Neural progenitor cell (in vitro differentiated cells): ENCODE measurements at places on chromosomes 3 and 15. TPM values are rescaled to one million over a fixed set of nuclear protein-coding genes. Genes with fewer than 3 reads are reported as not detected.
A peak's percentile ranks its signal among the peaks of the same experiment; 100 is the strongest.

DNA sequence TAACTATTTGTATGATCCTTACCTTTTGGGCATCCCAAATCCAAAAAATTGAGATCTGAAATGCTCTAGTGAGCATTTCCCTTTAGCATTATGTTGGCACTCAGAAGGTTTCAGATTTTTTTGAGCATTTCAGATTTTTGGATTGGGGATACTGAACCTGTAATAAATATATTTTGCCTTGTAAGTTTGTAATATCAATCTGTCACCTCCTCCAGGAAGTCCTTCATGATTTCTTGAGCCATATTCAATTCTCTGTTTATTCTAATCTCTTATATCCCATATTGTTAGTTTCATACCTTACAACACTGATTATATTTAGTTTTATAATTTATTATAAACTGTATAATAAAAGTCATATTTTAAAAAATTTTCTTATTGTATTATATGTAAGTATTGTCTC lies 215.2 kb downstream of the BBX start:
- no peak overlapping the region for H3K4me3 ChIP-seq
- peaks cover 3% of the 10 kb centered on the region for H3K36me3 ChIP-seq
- no peak overlapping the region for H3K27ac ChIP-seq
- peaks cover 17% of the 10 kb centered on the region for H3K4me1 ChIP-seq

- no peak for DNase-seq
- H3K4me1 ChIP-seq: no peaks in the 10 kb centered on the region
- H3K27me3 ChIP-seq: peaks cover 12% of the 10 kb centered on the region
- H3K27ac ChIP-seq: no peak overlapping the region
- no peak overlapping the region for H3K4me3 ChIP-seq
- H3K36me3 ChIP-seq: no peaks in the 10 kb centered on the region
These were observed 63.3 kb upstream of the MITF start for GRCh38 chr3:69675786-69676530.

- H3K36me3 ChIP-seq: no peaks in the 10 kb centered on the region
- no peak for DNase-seq
- H3K27ac ChIP-seq: no peak overlapping the region
- no peak overlapping the region for H3K4me3 ChIP-seq
These were observed 198.8 kb upstream of the CTNNB1 start for GRCh38 chr3:41000471-41000870.

PCSK6 gene
- total RNA-seq: 1.9 and 2.2 TPM in 2 replicates

- no peak overlapping the region for H3K27ac ChIP-seq
- DNase-seq: no peak
These were observed 62.0 kb upstream of the ZBTB38 start for GRCh38 chr3:141306276-141306675.

GRCh38 chr3:196192036-196192523 lies 19.1 kb downstream of the ZDHHC19 start:
- H3K36me3 ChIP-seq: no peaks in the 10 kb centered on the region
- peaks cover 9% of the 10 kb centered on the region for H3K4me1 ChIP-seq
- no peak overlapping the region for H3K4me3 ChIP-seq
- H3K27me3 ChIP-seq: no peaks in the 10 kb centered on the region
- no peak overlapping the region for H3K27ac ChIP-seq
- DNase-seq: no peak

DNA sequence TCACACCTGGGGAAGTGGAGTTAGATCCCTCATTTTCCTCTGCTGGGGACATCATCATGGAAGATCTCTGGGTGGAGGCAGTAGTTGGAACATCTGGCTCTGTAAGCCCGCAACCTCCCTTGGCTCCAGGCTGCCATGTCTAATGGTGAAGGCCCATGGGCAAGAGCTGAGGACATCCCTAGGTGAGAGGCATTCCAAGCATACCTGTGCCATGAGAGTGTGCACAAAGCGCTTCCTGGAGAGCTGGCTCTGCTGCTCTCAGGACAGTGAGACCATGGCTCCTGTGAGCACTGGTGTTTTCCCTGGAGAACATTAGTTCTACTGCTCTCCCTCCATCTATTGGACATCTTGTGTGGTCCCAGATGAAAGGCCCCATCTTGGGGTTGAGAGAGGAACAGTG lies 7.7 kb downstream of the MAPKAPK3 start:
- no peaks in the 10 kb centered on the region for H3K36me3 ChIP-seq
- DNase-seq: no peak
- peak overlapping the region; percentile 99 for H3K27ac ChIP-seq
- H3K27me3 ChIP-seq: no peaks in the 10 kb centered on the region

DNA sequence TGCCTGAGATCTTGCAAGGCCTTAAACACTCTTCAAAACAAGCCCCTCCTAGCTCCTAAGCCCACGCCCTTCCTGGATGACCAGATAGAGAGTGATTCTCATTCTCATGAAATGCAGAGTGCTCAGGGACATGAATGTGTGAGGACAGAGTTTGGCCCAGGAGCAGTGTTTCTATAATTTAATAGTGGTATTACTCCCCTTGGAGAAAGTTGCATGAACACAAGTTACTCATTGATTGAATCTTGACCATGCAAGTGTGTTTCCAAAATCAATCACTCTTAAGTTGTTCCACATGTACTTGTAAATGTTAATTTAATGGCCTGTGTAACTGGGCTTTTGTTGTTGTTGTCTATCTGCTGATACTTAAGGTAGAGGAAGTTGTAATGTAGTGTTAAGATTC lies 181.6 kb downstream of the ADAMTSL3 start:
- H3K4me3 ChIP-seq: no peak overlapping the region
- no peaks in the 10 kb centered on the region for H3K4me1 ChIP-seq
- H3K36me3 ChIP-seq: no peaks in the 10 kb centered on the region
- H3K27ac ChIP-seq: no peak overlapping the region
- DNase-seq: no peak
- H3K27me3 ChIP-seq: no peaks in the 10 kb centered on the region

CCDC39 gene
- total RNA-seq: 0.24 and 3.3 TPM in 2 replicates

- peak overlapping the region; percentile 71 for H3K4me3 ChIP-seq
- peaks cover 14% of the 10 kb centered on the region for H3K4me1 ChIP-seq
- H3K27ac ChIP-seq: no peak overlapping the region
- peak; percentile 79 for DNase-seq
- H3K27me3 ChIP-seq: peaks cover 13% of the 10 kb centered on the region
These were observed 596 bp downstream of the PRKAR2A start for GRCh38 chr3:48847053-48847503.

ZNF80 gene
- total RNA-seq: not detected in 2 replicates

DNA sequence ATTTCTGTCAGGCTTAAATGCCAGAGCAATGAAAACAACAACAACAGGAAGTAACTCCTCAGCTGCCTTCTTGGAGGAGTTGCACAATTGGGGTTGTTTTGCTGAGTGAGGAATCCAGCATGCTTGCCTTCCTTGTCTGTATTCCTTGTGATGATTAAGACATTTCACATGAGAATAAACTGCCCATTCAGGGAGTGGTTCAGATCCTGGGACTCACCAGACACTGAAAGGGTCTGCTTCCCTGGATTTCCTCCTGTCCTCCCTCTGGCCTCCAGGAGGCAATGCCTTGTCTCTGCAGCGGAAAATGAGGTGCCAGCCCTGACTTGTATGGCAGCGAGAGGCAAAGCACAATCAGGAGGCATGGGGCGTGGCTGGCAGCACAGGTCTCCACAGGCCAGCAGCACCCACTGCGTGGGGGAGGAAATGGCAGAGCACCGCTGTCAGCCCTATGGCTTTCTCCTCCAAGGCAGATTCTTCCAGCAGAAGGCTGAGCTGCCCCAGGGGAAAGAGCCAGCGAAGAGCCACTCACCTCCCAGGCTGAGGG lies 41.5 kb downstream of the RBP2 start:
- H3K4me3 ChIP-seq: no peak overlapping the region
- H3K27ac ChIP-seq: no peak overlapping the region
- DNase-seq: no peak
- no peaks in the 10 kb centered on the region for H3K36me3 ChIP-seq
- H3K27me3 ChIP-seq: no peaks in the 10 kb centered on the region
- H3K4me1 ChIP-seq: no peaks in the 10 kb centered on the region

GRCh38 chr3:145197821-145198220 lies 963.2 kb downstream of the PLOD2 start:
- H3K36me3 ChIP-seq: no peaks in the 10 kb centered on the region
- no peak overlapping the region for H3K27ac ChIP-seq
- H3K27me3 ChIP-seq: no peaks in the 10 kb centered on the region
- no peak overlapping the region for H3K4me3 ChIP-seq
- DNase-seq: no peak

CDCP1 gene
- 0.12 and 0.24 TPM in 2 replicates for total RNA-seq

SLC9C1 gene
- 0.31 and 1.3 TPM in 2 replicates for total RNA-seq

DNA sequence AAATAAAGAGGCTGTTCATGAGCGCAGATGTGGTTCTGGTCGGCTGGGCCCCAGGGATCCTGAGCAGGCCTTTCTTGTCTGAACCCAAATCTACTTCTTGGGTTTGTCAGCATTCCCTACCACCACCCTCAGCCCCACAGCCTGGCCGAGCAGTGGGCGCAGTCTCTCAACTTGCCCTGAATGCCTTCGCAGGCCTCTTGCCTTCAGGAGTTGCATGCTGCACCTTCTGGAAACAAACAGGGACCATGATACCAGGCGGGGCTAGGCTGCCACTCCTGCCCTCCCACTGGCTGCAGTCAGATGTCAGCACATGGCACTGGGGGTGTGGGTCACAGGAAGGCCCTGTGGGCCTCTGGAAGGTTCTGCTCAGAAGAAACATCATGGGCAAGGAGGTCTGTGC lies 13.2 kb upstream of the C15orf39 start:
- H3K4me1 ChIP-seq: peaks cover 3% of the 10 kb centered on the region
- H3K27ac ChIP-seq: no peak overlapping the region
- H3K36me3 ChIP-seq: no peaks in the 10 kb centered on the region
- no peak for DNase-seq
- H3K27me3 ChIP-seq: no peaks in the 10 kb centered on the region

DNA sequence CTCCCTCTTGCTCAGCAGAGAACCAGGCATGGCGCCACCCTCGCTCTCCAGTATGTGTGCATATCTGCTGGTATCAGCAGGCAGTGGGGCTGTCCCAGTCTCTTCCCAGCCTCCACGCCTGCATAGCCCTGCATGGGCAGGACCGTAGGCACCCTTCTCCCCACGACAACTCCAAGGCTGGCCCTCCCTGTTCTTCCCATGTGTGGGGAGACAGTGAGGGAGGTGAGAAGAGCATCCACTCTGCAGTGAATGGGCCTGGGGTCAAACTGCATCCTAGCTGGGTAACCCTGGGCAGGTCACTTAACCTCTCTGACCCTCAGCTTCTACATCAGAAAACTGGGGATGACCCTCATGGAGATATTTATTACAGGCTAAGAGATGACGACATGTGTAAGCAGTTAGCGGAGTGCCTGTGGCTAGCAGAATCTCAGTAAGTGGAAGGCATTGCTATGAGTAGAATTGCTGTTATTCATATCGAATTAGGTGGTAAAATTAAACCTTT lies 13.3 kb upstream of the SSUH2 start:
- H3K27me3 ChIP-seq: no peaks in the 10 kb centered on the region
- no peak for DNase-seq
- H3K27ac ChIP-seq: no peak overlapping the region
- no peaks in the 10 kb centered on the region for H3K4me1 ChIP-seq
- H3K4me3 ChIP-seq: no peak overlapping the region

- H3K4me1 ChIP-seq: peaks cover 5% of the 10 kb centered on the region
- H3K36me3 ChIP-seq: peaks cover 6% of the 10 kb centered on the region
- DNase-seq: no peak
- H3K4me3 ChIP-seq: no peak overlapping the region
- H3K27me3 ChIP-seq: no peaks in the 10 kb centered on the region
- peak overlapping the region; percentile 38 for H3K27ac ChIP-seq
These were observed 43.6 kb downstream of the BLM start for GRCh38 chr15:90760661-90761232.

DNA sequence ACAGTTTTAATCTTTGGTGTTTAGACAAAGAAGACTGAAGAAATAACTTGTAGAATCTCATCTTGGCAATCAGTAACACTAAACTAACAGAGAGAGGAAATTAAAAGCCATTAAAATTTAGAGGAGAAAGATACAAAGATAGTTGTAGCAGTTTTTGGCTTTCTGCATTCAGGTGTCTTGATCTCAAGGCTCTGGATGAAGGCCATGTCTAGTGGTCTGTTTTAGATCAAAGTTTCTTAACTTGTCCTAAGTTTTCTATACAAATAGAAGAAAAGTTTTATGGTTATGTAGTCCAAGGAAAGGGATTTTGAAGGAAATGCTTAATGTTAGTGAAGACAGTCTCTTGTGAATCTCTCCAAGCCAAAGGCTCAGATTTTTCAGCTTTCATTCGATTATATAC lies 222.9 kb downstream of the BCHE start:
- H3K27me3 ChIP-seq: no peaks in the 10 kb centered on the region
- H3K4me1 ChIP-seq: no peaks in the 10 kb centered on the region
- no peak for DNase-seq
- no peak overlapping the region for H3K27ac ChIP-seq

ZNF502 gene
- 3.6 and 5.1 TPM in 2 replicates for total RNA-seq

DNA sequence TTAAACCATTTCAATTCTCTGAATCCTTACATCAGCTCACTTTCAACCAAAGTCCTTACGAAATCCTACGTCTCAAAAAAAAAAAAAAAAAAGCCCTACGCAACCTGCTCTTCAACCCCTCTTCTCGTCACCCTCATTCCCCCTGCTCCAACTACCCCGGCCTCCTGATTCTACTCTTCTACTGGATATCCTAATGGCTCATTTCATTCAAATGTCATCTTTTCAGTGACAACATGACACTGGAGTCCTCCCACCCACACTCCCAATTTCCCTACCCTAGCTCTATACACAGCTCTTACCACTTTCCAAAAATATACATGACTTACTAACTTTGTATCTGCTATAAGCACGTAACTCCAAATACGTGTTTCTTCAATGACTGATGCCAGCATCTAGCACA lies 11.5 kb downstream of the UBP1 start:
- H3K27ac ChIP-seq: no peak overlapping the region

DNA sequence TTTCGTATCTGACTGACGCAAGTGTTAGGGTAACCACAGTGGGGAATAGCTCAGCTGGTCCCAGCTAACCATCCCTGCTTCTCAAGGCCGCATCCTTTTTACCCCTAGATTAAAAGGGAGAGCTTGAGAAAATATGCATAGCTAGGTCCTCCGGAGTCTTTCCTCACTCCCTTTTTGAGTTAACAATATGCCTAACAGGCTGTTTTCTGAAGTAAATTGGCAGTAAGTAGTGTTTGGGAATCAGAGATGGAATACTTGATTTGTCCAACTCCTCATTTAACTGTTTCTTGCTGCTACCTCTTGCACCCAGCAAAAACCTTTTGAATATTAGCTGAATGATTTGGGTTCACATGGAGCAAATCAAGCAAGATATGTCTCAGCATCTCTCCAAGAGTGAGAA lies 326.1 kb downstream of the LPP start:
- H3K36me3 ChIP-seq: peaks cover under 1% of the 10 kb centered on the region
- H3K27me3 ChIP-seq: no peaks in the 10 kb centered on the region
- no peak for DNase-seq
